Astrocyte (in vitro differentiated cells and primary cell): ENCODE measurements at places on chromosomes 13 and 19. TPM values are rescaled to one million over a fixed set of nuclear protein-coding genes. Genes with fewer than 3 reads are reported as not detected.

- peak; percentile 94 for DNase-seq
Observed at GRCh38 chr19:51367565-51368365, 1.0 kb downstream of the CLDND2 start.

DNA sequence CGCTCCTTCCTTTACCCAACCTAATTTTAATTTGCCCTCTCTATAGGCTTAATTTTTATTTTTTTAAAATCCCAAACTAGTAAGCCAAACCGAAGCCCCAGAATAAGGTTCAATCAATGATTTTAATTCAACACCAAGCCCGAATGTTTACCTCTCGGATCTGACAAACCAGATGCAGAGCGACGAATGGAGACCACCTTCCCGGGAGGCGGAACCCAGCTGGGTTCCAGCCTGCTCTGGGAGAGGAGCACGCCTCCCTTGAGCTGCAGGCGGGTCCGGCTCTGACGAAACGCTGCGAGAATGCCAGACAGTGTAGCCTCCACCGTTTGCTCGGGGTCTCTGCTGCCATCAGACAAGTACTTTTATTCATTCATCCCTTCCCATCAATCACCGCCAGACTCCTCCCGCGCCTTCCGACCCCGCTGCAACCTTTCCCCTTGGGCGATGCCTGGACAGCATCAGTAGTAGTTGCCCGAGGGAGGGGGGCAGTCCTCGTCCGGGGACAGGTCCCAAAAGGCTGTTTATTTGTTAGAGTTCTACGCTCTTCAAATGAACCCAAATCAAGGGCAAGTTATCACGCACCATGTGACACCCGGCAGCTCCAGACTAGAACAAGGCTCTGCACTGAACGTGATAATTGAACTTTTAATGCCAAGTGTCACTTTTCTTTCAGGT lies 752 bp upstream of the EDNRB start:
- DNase-seq: peak; percentile 20

GRCh38 chr19:44623626-44624025 lies 10.3 kb downstream of the IGSF23 start:
- no peak for DNase-seq

DNA sequence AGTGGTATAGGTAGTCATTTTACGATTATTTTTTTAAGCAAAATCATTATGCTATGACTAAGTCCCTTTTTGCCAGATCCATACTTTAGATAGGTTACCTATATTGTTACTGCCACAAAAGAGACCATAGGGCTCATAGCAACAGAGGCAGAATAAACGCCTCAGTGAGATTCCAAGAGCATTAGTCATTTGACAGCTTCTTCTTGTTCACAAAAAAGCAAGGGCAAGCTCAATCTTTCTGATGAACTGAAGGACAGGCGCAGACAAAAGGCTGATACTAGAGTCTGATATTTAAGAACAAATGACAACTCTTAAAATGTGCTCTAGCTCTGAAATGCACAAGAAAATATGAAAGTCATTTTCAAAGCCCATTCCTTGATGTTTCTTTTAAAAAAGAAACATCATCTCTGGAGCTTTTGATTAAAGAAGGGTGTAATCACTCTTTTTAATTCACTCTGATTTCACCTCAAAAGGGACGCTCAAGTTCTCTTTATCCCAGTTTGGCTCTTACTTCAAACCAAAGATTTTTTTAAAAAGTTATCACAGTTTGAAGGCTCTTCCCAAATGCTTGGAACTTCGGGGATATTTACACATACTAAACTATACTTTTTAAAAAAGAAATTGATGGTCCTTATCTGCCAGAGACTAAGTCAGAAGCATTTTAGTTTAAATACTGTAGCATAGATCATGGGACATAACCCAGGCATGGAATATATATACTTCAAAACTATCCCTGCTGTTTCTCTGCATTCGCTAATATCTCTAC lies 187.2 kb downstream of the EFNB2 start:
- DNase-seq: peak; percentile 71

DNA sequence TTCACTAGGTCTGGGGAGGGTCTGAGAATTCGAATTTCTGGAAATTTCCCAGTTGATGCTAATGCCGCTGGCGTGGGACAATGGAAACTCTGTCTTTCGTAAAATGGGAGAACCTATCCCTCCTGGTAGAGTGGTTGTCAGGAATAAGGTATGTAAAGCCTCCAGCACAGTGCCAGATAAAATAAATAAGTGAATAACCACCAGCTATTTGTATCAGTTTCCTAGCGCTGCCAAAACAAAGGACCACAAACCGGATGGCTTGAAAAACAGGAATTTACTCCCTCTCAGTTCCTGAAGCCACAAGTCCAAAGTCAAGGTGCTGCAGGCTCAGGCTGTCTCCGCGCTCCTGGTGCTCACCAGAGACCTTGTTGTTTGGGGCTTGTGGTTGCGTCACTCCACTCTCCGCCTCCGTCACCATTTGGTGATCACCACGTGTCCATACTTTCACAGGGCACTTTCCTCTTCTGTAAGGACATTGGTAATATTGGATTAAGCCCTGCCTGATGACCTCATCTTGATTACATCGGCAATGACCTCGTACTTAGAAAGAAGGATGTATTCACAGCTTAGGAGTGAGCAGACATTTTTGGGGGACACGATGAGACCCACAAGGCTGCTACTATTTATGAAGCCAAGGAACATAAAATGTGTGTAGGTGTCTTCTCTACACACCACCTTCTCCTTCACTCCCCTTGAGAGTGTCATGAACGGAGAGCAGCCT lies 428.5 kb downstream of the IRS2 start:
- DNase-seq: peak; percentile 98

- no peak for DNase-seq
Observed at GRCh38 chr19:35048911-35049411, 7.4 kb downstream of the HPN start.

DNA sequence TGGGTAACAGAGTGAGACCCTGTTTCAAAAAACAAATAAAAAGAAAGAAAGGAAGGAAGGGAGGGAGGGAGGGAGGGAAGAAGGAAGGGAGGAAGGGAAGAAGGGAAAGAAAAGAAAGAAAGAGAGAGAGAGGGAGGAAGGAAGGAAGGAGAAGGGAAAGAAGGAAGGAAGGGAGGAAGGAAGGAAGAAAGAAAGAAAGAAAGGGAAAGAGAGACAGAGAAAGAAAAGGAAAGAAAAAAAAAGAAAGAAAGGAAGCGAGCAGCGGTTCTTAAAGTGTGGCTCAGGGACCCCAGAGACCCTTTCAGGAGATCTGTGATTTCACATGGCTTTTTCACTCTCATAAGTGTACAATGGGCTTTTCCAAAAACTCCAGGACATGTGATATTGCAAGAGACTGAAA lies 9.9 kb upstream of the CADM4 start:
- DNase-seq: no peak

GRCh38 chr19:7856109-7856591 lies 18.0 kb downstream of the PRR36 start:
- no peak for DNase-seq

DNA sequence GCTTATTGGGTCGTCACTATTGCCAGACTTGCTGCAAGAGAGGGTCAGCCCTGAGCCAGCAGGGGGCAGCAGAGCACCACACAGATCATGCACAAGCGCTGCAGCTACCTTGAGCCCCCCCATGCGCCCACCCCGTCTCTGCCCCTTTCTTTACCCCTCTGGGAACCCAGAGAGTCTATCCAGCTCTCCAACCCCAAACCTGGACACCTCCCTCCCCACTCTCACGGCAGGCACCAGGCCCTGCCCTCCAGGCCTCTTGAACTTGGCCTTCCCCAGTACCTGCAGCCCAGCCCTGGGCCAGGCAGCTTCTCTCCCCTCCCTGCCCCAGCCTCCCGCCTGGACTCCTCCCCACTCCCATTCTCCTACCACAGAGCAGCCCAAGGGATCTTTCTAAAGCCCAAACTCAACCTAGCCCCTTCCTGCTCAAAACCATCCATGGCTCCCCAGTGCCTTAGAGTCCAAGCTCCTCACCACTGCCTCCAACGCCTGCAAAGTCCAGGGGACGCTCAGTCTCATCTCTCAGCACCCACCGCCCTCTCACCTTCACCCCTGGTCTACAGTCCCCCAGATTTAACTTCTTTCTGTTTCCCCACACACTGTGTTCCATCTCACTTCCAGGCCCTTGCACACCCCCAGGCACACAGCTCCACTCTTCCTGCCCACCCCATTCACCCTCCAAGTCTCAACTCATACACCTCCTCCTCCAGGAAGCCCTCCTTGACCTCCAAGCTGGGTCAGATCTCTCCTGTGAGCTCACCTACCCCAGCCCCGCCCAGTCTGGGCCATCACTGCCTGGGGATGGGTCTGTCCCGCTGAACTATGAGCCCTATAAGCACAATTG lies 9.4 kb upstream of the CEACAM16 start:
- DNase-seq: peak; percentile 25

GRCh38 chr19:6531163-6531955 lies 533 bp downstream of the TNFSF9 start:
- no peak for DNase-seq

GRCh38 chr19:45747513-45747912 lies 14.3 kb downstream of the MEIOSIN start:
- no peak for DNase-seq

DNA sequence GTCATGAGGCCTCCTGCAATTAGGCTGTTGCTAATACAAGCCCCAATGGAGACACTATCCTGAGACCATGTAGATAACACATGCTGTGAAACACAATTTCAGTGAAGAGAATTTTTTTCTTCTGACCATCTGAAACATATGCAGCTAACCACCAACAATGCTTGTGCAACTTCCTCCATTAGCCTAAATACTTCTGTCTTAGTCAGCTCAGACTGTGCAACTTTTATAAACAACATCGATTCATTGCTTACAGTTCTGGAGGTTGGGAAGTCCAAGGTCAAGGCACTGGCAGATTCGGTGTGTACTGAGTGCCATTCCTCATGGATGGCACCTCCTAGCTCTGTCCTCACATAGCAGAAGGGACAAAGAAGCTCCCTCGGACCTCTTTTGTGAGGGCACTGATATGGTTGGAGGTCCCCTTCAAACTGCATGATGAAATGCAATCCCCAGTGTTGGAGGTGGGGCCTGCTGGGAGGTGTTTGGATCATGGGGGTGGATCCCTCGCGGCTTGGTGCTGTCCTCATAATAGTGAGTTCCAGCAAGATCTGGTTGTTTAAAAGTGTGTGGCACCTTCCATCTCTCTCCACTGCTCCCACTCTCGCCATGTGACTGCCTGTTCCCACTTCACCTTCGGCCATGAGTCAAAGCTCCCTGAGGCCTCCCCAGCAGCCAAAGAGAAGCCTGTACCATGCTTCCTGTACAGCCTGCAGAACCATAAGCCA lies 27.7 kb downstream of the STK24 start:
- DNase-seq: peak; percentile 89

- no peak for DNase-seq
Observed at GRCh38 chr19:45468803-45469131, 971 bp downstream of the FOSB start.

DNA sequence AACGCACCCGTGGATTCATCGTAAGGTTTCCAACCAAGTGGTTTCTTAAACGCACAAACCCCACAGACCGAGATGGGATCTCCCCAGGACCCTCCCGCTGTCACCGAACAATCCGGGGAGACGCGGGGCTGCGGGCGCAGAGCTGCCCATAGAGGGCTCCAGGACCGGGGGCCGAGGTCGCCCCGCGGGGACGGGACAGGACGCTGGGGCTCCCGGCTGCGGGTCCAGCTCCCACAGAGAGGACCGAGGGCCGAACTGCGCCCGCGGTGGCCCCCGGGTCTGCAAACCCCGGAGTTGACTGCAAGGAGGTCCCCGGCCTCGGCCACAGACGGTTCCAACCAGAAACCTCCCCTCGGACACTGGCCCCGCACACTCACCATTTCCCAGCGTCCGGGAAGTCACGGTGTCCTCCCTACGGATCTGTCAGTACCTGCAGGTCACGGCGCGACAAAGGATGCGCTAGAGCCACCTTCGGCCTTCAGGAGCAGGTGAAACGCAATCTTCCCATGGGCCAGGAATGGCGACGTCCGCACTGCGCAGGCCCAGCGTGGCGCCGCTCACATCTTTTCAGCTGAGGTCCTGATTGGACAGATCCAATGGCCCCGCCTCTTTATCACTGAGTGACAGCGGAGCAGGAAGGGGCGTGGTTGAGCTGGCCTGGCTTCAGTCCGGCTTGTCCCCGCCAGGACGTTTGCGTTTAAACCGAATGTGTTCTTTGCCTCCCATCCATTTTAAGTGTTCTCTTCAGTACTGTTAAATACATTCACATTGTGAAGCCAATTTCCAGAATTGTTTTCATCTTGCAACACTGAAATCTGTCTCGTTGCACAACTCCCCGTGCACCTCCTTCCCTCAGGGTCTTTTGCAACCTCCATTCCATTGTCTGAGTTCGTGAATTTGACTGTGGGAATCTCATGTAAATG lies at the start of gene ZNF14:
Gene ZNF14, minus strand, starts transcription at position 534 of the 923 bp plus-strand sequence. Its CDS starts 154 bp downstream, at position 380.
- peak; percentile 84 for DNase-seq

The GRIK5 gene
- 9.2 and 12.1 TPM in 2 replicates for total RNA-seq

The NKPD1 gene
- not detected in 2 replicates for total RNA-seq

The APC2 gene
- 5.5 and 7.1 TPM in 2 replicates for total RNA-seq

The FAM216B gene
- not detected in 2 replicates for total RNA-seq

The HSPB6 gene
- total RNA-seq: 1.2 and 1.9 TPM in 2 replicates
